EH (cell line): ENCODE measurements at places on chromosomes 4 and X.

- peak; percentile 91 for DNase-seq
Observed at GRCh38 chr4:5524446-5525299, 183.7 kb downstream of the EVC2 start.

GRCh38 chr4:150746156-150746555, 164.2 kb downstream of the MAB21L2 start:
- DNase-seq = peak; percentile 76

DNA sequence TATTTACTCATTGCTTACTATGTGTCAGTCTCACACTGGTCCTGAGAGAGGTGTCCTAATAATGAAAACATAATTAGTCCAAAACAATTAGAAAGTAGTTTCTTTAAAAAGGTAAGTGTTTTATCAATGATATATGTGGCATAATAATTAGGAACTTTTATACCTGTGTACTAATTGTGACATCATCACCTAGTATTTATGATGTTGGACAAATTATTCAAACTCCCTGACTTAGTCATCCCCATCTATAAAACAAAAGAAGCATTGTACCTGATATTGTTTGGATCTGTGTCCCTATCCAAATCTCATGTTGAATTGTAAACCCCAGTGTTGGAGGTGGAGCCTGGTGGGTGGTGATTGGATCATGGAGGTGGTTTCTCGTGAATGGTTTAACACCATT, 15.8 kb upstream of the ARHGEF38 start:
- no peak for DNase-seq

GRCh38 chr4:26207631-26208030, 113.2 kb upstream of the RBPJ start:
- no peak for DNase-seq

- no peak for DNase-seq
Observed at GRCh38 chr4:108139089-108139488, 29.6 kb downstream of the LEF1 start.

- peak; percentile 40 for DNase-seq
Observed at GRCh38 chr4:94486372-94486801, 34.6 kb downstream of the PDLIM5 start.

DNA sequence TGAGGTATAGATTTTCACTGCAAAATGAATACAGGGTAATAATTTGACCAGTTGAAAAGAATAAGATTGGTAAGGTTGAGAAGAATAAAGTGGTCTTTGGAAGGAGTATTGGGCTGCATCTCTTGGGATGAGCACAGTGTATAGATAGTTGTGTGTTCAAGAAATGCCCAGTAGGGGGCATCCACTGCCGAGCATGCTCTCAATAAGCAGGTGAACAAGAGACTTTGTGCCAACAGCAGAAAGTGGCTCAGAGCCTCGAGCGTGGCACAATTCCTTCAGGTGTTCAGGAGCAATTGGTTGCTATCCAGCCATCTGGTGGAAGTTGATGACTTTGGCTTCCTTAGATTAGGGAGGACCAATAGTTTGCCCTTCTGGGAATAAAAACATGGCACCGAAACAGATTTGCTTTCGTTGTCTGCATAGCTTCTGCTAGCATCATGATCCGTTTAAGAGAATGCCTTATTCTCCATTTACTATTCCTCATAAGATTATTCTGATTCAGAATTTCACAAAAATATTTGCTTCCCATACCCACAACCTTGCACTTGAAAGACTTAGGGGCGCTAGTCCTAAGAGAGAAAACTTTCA, 258.1 kb upstream of the NEIL3 start:
- peak; percentile 18 for DNase-seq

- DNase-seq = peak; percentile 2
Observed at GRCh38 chr4:84647312-84647884, 64.5 kb downstream of the CDS1 start.
